Inflammatory macrophage (primary cell): ENCODE measurements at places on chromosomes 4 and X.

- peak; percentile 50 for DNase-seq
Measured at GRCh38 chr4:94304365-94304971, 38.2 kb downstream of the HPGDS start.

DNA sequence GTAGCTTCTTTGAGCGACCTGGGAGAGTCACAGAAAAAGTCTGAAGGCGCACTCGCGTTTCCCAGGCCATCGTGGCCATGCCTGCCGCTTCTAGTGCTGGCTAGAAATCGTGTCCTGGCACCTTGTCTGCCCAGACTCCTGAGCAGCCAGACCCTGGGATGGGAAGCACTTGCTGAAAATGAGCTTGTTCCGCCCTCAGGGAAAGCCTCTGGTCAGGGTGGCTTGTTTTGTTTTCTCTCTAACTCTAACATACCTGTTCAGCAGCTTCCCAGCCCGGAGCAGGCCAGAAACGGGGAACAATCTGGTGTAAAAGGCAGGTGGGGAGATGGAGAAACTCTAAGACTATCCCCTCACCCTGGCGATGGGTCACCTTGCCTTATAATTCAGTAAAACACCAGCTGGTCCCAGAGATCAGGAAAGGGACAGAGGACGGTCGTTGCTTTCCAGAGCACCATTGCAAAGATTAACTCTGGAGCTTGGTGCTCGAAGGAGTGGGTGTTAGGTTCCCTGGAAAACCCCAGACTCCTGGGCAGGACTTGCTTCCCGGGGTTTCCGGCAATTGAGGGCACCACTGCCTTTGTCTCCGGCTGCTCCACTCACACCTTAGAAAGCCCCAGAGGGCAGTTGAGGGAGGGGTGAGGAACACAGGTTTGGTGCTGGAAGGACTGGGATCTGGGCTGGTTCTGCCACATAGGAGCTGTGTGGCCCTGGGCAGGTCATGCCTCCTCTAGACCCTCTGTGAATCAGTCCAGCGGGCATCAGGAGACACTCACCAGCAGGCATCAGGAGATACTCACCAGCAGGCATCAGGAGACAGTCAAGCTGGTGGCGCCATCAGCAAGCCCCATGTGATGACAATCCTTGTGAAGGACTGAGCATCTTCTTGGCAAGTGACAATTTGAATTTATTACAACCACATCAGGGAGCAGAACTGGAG is 4.5 kb upstream of the SH3TC1 start:
- no peak for DNase-seq

DNA sequence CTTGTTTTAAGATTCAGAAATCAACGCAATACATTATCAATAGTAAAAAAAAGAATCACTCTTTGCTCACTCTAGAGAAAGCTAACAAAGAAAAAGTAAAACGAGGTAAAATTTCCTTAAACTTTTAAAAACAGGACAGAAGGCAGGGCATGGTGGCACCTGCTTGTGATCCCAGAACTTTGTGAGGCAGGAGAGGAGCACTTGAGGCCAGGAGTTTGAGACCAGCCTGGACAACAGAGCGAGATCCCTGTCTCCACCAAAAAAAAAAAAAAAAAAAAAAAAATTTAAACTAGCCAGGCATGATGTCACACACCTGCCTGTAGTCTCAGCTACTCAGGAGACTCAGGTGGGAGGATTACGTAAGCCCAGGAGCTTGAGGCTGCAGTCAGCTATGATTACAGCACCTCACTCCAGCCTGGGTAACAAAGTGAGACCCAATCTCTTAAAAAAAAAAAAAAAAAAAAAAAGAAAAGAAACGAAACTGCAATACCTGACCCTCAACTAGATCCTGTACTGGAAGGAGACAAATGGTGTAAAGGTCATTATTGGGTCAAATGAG is 3.5 kb downstream of the CCNI start:
- no peak for DNase-seq

DNA sequence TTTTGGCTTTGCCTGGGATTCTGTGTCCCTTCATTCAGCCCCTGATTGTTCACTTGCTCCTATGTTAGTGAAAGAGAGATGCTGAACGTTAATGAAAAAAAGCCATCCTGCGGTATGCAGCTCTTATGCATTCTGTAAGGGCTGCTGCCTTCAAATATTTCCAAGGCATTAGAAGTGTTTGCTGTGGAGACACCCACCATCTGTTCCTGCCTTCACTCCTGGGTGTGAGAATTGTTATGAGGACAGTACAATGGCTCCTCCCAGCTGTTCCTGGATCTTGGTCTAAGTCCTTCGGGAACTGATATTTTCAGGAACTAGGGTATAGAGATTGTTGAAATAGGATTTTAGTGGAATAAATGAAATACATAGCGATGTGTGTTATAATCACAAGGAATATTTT is 427.1 kb upstream of the FAM47C start:
- DNase-seq = no peak

DNA sequence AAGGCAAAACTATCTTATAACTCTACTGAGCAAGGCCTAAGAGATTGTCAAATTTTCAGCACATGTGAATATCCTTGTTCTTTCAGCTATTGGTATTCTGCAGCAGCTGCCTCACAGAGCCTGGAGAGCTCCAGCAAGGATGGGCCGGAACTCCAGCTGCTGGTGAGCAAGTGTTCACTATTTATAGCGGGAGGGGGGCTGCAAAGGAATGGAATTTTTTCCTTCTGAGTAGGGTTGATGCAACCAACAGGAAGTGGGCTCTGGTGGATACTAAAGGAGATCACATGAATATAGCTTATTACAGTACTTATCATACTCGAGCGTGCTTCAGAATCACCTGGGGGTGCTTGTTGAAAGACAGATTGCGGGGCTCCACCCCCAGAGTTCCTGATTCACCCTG is 20.2 kb upstream of the SETD7 start:
- DNase-seq = no peak
